ENCODE measurements at places on chromosomes 12 and 14.

DNA sequence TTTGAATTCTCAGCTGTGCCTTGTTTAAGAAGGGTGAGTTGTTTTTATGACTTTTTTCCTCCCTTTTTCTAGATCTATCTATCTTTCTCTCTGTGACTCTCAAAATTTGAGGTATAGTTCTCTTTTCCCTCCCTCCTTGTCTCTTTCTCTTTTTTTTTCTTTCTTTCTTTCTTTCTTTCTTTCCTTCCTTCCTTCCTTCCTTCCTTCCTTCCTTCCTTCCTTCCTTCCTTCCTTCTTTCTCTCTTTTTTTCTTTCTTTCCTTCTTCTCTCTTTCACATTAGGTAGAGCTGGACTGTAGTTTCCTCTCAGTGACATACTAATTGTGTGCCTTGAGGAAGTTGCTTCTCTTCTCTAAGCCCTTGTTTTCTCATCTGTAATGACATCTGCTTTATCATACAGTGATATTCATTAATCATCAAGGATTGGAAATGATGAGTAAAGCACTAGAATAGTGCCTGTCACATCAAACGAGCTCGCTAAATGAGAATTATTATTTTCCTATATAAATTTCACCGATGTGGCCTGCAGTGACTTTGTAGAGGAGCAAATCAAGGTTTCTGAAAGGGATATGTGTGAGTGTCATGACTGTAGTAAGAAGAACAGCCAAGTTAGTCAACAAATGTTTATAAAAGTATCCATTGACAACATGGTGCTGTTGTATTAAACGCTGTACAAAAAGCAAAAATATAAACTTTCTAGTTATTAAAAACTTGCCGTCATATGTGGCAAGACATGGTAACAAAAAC lies 78.9 kb upstream of the SLC38A2 start:
- DNase-seq: no peak

- no peak for DNase-seq
Observed at GRCh38 chr14:70020352-70021170, 141.3 kb downstream of the SMOC1 start.

- DNase-seq: no peak
Observed at GRCh38 chr12:27539191-27539631, 15.2 kb downstream of the PPFIBP1 start.

DNA sequence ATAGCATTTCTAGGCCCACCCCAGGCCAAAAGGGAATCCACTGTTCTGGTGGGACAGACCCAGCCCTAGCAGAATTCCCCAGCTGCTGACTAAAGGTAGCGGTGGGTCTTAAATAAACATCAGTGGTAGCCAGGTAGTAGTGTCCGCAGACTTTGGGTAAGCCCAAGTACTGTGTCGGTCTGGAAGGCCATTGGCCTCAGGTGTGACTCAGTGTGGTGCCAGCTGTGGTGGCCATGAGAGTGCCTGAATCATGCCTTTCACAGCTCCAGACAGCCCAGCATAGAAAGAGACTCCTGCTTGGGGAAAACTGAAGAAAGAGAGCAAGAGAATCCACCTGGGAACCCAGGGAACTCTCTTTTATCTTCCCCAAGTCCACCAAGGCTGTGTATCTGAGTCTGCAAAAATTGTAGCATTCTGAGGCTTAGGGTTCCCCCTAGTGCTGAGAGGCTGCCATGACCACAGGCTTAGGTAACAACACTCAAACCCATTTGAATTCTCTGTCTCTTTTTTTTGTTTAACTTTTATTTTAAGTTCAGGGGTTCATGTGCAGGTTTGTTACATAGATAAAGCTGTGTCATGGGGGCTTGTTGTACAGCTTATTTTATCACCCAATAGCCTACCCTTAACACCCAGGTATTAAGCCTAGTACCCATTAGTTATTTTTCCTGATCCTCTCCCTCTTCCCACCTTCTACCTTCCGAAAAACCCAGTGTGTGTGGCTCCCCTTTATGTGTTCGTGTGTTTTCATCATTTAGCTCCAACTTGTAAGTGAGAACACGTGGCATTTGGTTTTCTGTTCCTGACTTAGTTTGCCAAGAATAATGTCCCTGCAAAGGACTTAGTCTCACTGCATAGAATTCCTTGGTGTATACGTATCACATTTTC lies 16.7 kb upstream of the CD163L1 start:
- no peak for DNase-seq
